ENCODE measurements at places on chromosomes 4 and X. TPM values are rescaled to one million over a fixed set of nuclear protein-coding genes. Genes with fewer than 3 reads are reported as not detected.

DNA sequence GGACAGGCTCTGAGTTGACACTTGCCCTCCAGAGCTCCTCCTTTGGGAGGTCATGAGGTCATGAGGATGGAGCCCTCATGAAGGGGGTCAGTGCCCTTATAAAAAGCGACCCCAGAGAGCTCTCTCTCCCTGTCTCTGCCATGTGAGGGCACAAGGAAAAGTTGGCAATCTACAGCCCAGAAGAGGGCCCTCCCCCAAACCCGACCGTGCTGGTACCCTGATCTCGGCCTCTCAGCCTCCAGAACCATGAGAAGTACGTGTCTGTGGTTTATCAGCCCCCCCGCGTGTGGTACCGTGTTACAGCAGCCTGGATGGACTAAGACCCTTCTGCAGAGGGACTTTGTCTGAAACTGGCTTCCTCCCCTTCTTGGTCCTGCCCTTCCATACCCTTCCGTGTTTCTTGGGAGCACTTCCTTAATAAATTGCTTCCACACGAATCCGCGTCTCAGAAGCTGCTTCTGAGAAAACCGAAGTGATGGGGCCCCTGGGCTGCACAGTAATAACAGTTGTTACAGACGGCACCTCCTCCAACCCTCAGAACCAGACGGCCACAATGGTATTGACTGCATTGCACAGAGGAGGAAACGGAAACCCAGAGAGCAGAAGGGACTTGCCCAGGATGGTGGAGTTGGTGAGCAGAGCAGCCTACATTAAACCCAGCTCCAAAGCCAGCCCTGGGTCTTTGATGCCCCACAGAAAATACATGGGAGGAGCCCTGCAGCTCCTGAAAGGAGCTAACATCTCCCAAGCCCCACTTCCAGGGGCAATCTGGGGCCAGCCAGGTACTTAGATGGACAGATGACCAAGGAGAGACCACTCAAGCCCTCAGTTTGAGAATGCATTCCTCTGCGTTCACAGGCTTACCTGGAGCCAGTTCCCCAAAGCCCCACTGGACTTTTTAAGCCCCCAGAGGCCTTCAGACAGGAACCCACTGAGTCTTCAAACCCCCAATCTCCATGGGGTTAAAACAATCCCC is 242.7 kb downstream of the BCOR start:
- no peak for DNase-seq

DNA sequence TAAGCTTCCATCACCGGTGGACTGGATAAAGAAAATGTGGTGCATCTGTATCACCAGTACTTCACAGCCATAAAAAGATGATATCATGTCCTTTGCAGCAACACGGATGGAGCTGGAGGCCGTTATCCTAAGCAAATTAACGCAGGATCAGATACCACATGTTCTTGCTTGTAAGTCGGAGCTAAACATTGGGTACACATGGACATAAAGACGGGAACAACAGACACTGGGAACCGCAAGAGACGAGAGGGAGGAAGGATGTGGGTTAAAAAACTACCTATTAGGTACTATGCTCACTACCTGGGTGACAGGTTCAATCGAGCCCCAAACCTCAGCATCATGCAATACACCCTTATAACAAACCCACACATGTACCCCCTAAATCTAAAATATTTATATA is 16.3 kb upstream of the IDS start:
- DNase-seq: no peak

- DNase-seq: no peak
Observed at GRCh38 chr4:37748485-37748884, 62.3 kb upstream of the RELL1 start.

- DNase-seq: no peak
Observed at GRCh38 chr4:151013491-151013890, 1.6 kb downstream of the LRBA start.

GRCh38 chr4:105994061-105994460 is 98.8 kb downstream of the NPNT start:
- no peak for DNase-seq

DNA sequence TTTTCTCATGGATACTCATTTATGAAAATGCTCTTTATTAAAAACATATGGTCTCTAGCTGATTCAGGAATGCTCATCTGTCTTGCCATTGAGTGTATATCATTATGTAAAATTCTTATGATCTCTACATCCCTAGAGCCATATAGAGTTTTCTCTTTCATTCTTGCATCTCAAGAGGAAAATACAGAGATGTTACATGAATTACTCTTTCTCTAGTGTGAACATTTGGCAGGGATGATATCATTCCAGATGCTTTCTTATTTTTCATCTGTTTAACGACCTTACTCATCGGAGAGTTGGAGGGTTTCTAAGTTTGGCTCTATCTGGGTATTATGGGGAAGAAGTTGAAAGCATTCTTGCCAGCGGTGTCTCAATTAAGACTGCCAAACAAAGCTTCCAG is 202.9 kb upstream of the SLC7A11 start:
- DNase-seq: no peak

DNA sequence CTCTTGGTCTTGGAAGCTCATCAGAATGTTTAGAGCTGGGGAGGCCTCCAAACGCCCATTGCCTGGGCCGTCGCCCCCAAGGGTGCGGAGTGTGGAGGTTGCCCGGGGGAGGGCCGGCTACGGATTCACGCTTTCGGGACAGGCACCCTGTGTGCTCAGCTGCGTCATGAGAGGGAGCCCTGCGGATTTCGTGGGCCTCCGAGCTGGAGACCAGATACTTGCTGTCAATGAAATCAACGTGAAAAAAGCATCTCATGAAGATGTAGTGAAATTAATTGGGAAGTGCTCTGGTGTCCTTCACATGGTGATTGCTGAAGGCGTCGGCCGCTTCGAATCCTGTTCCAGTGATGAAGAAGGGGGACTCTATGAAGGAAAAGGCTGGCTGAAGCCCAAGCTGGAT is 23.3 kb downstream of the RGS12 start:
- DNase-seq: no peak

- DNase-seq: no peak
Observed at GRCh38 chrX:8413279-8413678, 51.4 kb upstream of the VCX3B start.

DNA sequence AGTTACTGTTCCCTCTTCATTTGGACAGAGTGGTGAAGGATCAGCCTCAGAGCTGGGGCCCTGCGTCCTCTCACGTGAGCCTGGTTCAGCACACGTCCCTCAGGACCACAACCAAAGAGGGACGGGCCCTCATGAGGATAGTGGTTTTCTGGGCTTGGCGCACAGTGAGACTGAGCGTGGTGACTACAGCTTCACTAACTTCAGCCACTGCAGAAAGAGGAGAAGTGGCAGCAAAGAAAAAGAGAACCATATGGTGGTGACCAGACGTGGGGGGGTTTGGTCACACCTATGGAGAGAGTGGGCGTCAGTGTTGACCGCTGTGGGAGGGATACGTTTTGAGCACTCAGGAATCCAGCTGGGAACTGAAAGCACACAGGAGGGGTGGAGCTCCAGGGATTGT is 21.8 kb upstream of the TNIP3 start:
- DNase-seq: no peak

DNA sequence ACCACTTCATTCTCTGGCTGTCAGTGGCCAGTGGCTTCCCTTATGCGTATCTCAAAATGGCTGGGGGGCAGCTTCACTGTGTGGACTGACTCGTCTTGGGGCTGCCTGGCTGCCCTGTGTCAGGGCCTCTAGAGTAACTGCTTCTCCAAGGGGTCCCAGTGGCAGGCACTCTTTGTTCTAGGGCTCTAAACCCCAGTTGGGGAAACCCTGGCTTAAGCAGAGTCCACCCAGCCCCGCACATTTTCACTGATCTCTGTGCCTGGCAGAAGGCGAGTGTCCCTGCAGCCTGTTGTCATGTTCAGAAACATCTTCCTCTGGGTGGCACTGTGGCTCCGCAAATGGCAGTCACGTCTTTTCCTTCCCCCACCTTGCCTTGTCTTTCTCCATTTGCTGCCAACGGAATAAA is 59.7 kb downstream of the NBDY start:
- DNase-seq: no peak

- no peak for DNase-seq
Observed at GRCh38 chr4:113077575-113077974, 28.1 kb downstream of the ANK2 start.

DNA sequence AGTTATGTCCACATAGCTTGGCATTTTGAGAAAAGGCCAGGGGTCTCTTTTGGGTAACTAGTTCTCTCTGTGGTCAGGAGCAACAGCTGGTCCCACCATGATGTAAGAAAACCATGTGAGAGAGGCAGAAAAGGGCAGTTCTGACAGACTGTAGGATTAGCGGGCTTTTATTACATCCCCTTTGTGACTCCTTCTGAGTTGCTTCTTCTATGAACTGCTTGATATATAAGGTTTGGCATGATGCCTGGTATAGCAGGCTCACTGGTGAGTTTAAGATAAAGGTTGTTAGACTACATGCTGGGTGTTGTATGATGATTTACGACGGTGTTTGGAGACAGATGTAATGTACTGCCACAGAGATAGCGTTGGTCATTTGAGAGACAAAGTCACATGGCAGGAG is 2308.1 kb upstream of the AGA start:
- no peak for DNase-seq

- no peak for DNase-seq
Observed at GRCh38 chr4:186693159-186693815, 30.4 kb downstream of the FAT1 start.

DNA sequence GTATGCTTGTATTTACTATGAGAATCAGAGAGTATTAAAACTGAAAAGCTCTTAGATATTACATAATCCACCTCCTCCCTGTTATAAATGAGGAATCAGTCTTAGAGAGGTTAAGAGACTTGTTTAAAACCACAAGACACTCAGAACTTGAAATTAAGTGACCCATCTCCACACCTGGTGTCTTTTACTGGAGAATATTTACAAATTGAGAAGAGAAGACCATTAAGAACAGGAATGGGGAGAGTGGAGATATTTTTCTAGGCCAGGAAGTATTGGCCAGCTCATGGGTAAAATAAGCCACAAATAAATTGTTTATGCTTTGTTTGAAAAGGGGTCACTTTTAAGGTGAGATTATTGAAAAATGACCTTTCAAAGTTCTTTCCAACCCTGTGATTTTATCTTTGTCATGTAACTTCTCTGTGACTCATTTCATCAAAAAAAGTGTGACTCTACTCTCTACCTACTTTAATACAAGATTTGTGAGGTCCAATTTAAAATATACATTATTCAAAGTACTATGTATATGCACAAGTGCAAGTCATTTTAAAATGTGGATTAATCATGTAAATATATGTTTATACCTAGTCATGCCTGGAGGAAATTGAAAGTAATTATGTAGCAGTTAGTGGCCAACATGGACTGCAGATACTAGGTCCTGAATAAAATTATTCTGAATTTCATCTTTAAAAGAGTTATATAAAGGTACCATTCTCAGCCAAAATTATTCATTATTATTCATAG is 15.9 kb upstream of the COX7B2 start:
- DNase-seq: no peak

GRCh38 chr4:118344801-118345200 is 8.0 kb downstream of the PRSS12 start:
- DNase-seq: peak; percentile 54

- DNase-seq: no peak
Observed at GRCh38 chr4:38138363-38138762, 178.2 kb downstream of the PTTG2 start.

- no peak for DNase-seq
Observed at GRCh38 chrX:397575-397974, 10.9 kb upstream of the PPP2R3B start.

DNA sequence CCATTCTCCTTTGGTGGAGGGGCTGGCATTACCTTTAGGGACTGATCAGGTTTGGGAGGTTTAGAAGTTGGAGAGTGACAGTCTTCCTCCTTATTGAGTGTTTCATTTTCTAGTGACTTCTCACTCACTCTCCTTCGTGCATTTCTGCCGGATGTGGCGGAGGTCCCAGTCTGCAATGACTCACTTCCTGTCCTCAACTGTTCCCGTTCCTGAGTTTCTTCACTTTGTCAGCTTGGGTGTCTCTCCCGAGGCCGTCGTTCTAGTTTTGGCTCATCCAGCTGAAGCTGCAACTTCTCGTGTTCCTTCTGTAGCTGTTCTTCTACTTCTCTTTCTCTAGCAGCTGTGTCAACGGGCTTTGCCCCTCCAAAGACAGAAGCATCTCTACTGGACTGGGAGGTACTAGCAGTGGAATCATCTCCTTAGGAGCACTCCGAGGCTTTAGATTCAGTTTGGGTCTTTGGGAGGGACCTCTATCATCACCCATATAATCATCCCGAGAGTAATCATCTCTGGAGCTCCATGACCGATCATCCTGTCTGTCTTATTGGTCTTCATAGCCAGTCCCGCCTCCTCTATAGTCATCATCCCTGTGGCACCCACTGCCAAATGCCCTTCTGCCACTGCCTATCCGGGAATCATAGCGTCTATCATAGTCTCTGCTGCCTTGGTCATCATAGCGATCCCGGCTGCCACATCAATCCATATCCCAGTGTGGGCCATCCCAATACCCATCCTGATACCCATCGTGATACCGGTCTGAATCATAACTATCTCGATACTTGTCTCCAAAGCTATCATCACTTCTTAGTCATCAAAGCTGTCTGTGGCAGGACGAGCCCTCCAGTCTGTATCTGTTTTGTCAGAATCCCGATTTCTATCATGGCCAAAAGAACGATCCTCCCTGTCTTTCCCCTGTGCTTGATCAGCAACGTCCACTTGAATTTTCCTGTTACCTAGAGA is 35.3 kb upstream of the VSIG4 start:
- no peak for DNase-seq

DNA sequence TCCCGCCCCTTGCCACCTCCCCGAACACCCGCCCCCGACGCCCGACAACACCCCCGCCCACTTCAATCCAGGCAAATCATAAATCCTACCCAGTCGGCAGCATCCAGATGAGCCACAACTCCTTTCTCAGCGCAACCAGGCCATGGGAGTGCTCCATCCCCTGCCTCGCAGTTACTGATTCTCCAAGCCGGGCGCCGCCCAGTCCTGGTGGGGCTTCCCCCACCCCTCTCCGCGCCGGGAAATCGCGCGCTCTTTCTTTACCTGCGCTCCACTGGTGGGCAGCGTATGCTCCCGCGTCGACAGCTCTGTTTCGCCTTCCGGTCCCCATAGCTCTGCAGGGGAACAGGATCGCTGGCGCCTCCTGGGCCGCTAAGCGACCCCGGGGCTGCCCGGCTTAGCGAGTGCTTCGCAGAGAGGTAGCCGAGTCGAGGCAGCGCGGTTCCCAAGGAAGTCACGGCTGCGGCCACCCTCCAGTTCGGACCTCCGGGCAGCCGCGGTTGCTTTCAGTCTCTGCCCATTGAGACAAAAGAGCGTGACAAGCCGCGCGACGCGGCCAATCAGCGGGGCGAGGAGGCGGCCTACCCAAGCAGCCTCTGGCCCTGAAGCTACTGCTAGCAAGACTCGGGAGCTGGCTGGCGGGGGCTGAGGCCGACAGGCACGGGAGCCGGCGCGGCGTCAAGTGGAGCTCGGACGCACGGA is 43.7 kb upstream of the TMSB15B start:
- peak; percentile 43 for DNase-seq

TMEM144 gene
- total RNA-seq: 26.8 TPM

ETDB gene
- total RNA-seq: not detected

HSD17B13 gene
- not detected for total RNA-seq

HTN3 gene
- 49.0 TPM for total RNA-seq

CENPE gene
- total RNA-seq: 12.4 TPM

ARHGAP24 gene
- total RNA-seq: 10.5 TPM

FAM156A gene
- total RNA-seq: 5.5 TPM

FAM9C gene
- total RNA-seq: not detected
